ENCODE measurements at places on chromosomes 7 and 10.

GRCh38 chr10:4671451-4672145 lies 154.4 kb upstream of the AKR1E2 start:
- no peak for DNase-seq

DNA sequence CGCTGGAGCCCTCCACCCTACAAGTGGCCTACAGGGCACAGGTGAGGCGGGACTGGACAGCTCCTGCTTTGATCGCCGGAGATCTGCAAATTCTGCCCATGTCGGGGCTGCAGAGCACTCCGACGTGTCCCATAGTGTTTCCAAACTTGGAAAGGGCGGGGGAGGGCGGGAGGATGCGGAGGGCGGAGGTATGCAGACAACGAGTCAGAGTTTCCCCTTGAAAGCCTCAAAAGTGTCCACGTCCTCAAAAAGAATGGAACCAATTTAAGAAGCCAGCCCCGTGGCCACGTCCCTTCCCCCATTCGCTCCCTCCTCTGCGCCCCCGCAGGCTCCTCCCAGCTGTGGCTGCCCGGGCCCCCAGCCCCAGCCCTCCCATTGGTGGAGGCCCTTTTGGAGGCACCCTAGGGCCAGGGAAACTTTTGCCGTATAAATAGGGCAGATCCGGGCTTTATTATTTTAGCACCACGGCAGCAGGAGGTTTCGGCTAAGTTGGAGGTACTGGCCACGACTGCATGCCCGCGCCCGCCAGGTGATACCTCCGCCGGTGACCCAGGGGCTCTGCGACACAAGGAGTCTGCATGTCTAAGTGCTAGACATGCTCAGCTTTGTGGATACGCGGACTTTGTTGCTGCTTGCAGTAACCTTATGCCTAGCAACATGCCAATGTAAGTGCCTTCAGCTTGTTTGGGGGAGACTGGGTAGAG lies at the start of gene COL1A2:
COL1A2 (plus strand) TSS at position 459 of the 704 bp plus-strand sequence; CDS start at position 596, 137 bp downstream.
- DNase-seq, result no peak

DNA sequence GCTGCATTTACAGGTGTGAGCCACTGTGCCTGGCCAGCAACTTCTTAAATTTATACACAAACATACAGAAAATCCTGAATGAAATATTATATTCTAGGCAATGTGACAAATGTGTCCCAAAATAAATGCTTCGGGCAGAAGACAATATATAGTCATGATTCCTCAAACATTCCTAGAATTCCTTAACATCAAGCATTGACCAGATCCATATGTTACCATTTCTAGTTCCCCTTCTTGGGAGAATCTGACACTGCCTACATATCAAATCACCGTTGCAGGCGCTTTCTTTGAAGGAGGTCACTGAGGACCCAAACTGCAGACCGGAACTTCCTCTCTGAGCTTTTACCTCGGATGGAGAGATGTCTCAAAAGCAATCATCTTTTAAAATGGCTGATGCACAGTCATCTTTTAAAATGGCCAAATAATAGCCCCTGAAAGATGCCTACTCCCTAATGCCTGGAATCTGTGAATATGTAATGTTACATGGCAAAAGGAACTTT lies 323.5 kb downstream of the PHF14 start:
- no peak for DNase-seq

- no peak for DNase-seq
Measured at GRCh38 chr7:28088032-28088431, 92.6 kb downstream of the JAZF1 start.

DNA sequence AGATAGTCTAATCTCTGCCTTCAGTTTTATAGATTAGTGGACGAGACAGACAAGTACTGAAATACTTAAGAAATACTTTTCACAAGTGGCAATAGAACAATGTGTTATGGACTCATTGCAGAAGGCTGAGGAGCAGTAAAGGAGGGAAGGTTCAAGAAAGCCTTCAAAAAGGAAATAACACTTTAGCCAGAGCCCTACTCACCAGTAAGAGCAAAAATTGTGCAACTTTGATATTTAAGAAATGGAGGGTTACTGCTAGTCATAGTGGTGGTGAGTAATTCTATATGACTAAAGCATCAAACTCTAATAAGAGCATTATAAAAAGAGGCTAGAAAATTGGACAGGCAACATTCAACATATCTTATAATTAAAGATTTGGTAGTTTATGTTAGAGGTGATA lies 28.8 kb downstream of the PTPN12 start:
- DNase-seq, result no peak

- DNase-seq, result no peak
Measured at GRCh38 chr7:14841869-14842268, 60.7 kb downstream of the DGKB start.

GRCh38 chr7:148473703-148474480 lies 116.7 kb upstream of the C7orf33 start:
- DNase-seq, result no peak

GRCh38 chr10:33026422-33026821 lies 68.4 kb upstream of the ITGB1 start:
- DNase-seq, result no peak

DNA sequence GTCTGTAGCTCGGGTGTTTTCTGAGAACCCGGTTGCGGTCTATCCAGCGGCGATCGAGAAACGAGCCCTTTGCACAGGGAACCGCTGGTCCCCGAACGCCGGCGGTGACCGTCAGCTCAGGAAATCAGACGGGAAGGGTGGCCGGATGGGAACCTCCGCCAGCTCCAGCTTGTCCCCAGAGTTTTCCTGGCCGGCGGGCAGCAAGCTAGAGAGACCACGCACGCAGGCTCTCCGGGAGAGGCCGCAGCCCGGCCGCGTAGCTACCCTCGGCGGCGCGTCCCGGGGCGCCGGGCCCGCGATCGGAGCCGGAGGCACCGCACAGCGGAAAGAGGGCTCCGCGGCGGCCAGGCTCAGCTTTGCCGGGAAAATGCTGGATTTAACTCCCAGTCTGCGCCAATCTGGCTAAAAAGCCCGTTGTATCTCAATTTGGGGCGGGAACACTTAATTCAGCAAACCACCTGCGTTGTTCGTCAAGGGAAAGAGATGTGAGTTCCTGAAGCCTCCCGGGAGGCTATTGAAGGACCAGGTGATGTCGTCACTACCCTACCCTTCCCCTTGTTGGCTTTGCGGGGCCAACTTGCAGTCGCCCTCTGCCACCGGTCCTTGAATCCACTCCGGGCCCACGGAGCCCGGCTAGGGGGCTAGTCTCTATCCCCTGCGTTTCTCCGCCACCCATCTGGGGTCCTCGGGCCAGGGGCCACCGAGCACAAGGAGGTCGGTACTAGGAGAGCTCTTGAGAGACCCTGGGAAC lies 859 bp upstream of the CH25H start:
- no peak for DNase-seq

DNA sequence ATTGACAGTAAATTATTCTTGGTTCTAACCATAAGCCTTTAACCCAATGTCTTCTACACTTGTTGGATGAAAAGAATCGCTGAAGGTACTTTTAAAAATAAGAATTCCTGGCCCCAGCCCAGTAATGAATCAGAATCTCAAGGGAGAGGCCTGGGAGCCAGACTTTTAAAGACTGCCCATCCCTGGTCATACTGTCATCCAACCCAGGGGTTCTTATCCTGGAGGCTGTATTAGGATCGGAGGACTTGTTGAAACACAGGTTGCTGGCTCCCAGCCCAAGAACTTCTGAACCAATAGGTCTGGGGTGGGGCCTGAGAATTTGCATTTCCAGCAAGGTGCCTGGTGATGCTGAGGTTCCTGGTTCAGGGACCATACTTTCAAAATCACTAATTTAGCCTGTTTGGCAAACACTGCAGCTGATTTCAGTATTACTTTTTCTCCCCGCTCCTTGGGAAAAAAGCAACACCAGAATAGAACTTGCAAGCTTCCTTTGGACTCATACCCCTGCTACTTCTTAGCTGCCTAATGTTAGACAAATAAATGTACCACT lies 79.5 kb upstream of the FAM133B start:
- DNase-seq, result no peak

- DNase-seq, result no peak
Measured at GRCh38 chr7:147245274-147245673, 1128.7 kb downstream of the CNTNAP2 start.

DNA sequence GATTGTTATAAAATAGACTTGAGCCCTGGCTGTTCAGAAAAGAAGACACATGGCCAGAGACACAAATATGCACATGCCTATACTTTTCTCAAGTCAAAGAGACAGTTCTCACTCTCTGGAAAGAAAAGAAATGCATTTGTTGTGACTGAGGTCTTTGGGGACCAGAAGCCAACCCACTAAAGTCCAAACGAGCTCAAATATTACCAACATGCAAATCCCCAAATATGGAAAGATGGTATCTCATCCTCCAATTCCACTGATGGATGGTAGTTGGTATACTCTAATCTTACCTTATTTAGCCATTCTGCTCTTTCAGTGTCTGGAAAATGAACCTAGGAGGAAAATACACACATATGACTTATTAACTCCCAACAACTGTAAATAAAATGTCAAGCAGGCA lies 30.6 kb downstream of the ESYT2 start:
- no peak for DNase-seq

DNA sequence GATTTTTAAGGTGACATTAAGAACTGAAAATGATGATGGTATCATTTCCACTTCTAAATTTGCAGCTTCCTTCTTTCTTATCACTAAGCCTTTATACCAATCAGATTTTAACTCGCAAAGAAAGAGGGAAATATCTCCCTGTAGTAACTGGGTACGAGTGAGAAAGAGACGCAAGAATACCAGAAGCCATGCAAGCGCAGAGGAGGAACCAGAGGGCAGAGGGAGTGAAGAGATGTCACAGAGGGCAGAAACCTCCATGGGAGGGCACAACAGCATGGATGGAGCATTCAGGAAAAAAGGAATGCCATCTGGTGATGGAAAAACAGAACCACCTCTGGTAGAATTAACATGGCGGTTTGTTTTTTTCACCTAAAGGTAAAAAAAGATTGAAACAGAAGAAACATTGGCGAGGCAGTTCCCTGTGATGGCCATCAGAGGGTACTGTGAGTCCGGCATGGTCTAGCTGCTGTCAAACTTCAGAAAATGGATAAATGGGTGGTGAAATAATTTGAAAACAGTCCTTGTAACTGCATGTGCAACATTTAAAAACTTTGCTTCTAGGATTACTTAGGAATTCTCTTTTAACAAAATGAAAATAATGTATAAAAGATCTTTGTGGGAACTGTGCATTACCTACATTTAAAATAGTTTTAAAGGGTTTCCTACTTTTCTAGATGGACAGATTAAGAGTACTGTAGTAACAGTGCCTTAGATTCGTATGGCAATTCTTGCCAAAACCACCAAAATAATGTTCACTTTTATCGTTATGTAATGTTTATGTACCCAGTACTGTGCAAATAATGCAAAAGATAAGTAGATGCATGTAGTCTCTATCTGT lies 91.8 kb downstream of the ARHGAP12 start:
- DNase-seq, result no peak

GRCh38 chr7:18497800-18498199 lies 2.3 kb downstream of the HDAC9 start:
- no peak for DNase-seq

DNA sequence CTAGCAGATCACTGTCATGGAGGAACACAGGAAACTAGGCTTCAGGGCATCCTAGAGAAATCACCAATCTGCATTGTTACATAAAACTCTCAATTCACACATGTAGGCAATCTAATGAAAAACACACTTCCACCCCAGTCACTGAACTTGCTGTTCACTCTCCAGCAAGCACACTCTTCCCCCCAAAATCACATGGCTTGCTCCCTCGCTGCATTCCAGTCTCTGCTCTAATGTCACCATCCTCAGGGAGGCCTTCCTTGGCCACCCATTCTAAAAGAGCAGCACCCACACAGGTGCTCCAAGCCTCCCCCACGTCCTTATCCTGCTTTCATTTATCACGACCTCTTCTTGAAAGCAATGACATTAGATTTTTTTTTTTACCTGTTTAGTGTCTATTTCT lies 19.6 kb downstream of the CUL2 start:
- DNase-seq, result no peak

- DNase-seq, result no peak
Measured at GRCh38 chr10:103442031-103442461, 10.1 kb downstream of the CALHM2 start.

DNA sequence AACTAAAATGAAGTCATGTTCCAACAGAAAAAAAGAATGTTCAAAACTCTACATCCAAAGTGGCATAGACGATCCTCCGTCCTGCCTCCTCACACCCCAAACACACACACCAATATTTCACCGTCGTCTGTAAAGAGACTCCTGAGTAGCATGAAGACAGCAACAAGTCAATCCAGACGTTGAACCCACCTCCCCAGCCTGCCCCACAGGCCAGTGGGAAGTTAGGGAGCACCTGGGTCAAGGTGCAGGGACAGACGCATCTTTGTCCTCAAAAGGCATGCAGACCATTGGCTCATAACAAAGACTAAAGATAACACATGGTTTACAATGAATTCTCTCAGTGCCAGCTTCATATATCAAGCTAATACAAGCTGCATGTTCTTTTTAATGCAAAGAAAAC lies 396.5 kb downstream of the TCERG1L start:
- no peak for DNase-seq

- no peak for DNase-seq
Measured at GRCh38 chr10:48234787-48235186, 39.7 kb downstream of the FRMPD2 start.

DNA sequence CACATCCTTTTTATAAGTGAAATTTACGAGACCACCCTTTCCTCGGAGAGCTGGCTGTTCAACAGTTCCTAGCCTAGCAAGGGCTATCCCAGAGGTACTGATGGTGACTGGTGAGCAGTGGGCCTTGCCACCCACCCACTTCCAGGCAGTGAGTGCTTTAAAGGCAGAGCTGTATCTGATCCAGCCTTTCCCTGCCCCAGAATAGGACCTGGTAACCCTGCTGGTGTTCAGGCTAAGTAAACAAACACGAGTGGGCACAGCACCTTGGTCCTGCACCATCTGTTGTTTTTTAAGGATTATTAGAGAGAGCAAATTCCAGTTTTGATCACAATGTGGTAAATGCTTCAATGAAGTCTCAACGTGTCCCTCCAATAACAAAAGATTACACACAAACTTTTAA lies 75.7 kb downstream of the COBL start:
- no peak for DNase-seq

DNA sequence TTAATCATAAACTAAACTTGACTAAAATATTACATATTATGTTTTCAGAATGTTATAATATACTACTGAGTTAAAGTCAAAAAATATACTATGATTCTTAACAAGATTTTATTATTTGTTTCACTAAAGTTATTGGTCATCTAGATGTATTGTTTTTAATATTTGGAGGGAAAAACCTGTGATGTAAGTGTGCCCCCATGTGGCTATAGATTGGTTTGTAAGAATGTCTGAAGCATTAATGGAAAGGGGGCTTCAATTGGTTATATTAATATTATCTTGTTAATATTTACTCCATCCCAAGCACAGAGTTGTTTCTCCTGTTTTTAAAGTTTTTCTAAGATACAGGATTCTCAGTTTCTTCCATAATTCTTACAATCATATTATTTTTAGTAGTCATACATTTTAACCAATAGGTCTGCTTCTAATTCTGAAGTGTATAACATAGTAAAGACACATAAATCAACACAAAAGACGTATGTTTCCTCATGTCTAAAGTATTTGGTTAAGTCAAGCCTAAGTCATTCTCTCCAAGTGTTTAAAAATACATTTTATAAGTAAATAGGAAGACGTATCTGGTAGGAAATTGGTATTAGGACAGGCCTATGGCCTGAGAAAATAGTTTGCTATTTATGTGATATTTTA lies 58.0 kb downstream of the GNAT3 start:
- no peak for DNase-seq

- no peak for DNase-seq
Measured at GRCh38 chr7:128841921-128842673, 11.9 kb downstream of the FLNC start.

- no peak for DNase-seq
Measured at GRCh38 chr10:80518143-80518806, 19.4 kb upstream of the SH2D4B start.

Measured in NCI-H1436 treated with DMSO at 0.1 percent for 48 hours (cell line).